Gastroesophageal sphincter (tissue), 4 donors: ENCODE measurements at places on chromosomes 3 and 15. TPM values are rescaled to one million over a fixed set of nuclear protein-coding genes. Genes with fewer than 3 reads are reported as not detected.

Gene ABHD17C
- 1.4 TPM for total RNA-seq

Gene SCAANT1
- total RNA-seq, result not detected

Gene GOLGA6B
- total RNA-seq, result 0.40 TPM

Gene ESYT3
- 1.2 TPM for total RNA-seq

Gene REC114
- not detected for total RNA-seq

Gene ZNF445
- 15.2 TPM for total RNA-seq

Gene ST8SIA2
- not detected for total RNA-seq

Gene IDH2
- total RNA-seq, result 45.2 TPM

Gene LYZL4
- not detected for total RNA-seq

Gene C3orf20
- 0.13 TPM for total RNA-seq

DNA sequence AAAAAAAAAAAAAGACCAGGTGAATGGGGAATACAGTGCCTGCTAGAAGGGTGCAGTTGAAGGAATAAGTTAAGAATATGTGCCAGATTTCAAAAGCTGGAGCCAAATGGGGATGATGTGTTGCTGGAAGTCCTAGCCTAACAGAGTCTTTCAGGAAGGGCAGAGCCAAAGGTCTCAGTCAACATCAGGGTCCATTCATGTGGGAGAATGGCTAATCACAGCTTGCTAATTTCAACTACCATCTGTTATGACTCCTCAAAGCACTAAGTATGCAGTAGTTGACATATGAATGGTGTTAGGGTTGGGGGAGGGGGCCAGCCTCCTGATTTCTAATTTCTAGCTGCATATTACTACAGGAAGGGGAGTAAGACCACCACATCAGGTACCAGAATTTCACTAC is 4.4 kb downstream of the ZBTB38 start:
- ATAC-seq, result no peak

DNA sequence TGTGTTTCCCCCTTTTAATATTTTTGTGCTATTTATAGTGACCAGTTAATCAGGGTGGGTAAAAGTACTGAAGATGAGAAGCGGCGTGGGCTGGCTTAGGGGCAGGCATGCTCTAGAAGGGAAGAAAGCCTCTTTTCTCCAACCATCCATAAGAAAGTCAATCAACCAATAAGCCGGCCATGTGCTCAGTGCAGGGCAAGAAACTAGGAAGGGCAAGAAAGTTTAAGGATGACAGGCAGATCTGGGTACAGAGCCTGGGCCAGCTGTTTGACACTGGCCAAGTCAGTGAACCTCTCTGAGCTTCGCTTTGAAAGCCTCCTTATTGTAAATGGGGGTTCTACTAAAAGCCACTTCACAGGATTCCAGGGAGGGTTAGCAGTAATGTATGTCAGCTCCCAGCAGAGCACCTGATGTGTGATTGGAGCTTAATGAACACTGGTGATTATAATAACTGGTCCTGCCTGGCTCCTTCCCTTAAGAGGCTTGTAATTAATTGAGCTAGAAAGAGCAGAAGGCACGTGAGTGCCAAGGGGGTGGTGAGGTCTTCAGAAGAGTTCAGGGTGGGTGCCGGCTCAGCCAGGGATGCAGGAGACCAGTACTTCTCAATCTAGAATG is 5.7 kb upstream of the CHRNA3 start:
- no peak for ATAC-seq

DNA sequence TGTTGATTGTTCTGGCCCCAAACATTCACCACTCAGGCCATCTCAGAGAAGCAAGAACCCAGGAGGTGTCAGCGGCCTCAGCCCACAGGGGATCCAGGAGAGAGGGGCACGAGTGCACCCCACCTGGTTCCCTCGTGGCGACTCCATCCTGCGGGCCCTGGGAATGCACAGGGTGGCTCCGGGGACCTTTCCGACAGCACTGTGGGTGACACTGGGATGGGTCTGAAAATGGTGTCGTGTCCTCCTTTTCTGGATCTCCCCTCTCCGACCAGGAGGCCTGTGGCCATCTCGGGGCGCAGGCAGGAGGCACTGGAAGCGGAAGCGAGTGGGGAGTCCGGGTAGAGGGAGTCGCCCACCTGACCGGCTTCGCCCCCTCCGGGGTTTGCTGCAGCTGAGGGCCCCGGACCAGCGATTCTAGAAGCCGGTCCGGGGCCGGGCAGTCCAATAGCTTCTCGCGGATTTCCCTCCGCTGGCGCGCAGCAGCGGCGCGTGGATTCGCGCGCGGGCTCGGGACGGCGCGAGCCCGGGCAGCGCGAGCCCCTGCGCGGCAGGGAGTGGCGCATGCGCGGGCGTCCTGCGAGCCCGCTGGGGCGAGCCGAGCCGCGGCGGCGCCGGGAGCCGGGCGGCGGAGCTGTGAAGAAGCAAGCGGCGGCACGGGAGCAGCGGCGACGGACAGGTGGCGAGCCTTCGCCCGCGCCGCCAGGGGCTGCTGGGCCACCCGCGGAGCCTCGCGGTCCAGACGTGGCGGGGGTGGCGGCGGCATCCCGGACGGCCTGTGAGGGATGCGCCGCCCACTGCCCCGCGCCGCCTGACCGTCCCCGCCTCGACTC is at the start of gene DOCK3:
TSS of gene DOCK3 (plus strand) at position 579 of the 830 bp plus-strand sequence. CDS start 337 bp downstream, outside the sequence.
- peak; percentile 91 for ATAC-seq

DNA sequence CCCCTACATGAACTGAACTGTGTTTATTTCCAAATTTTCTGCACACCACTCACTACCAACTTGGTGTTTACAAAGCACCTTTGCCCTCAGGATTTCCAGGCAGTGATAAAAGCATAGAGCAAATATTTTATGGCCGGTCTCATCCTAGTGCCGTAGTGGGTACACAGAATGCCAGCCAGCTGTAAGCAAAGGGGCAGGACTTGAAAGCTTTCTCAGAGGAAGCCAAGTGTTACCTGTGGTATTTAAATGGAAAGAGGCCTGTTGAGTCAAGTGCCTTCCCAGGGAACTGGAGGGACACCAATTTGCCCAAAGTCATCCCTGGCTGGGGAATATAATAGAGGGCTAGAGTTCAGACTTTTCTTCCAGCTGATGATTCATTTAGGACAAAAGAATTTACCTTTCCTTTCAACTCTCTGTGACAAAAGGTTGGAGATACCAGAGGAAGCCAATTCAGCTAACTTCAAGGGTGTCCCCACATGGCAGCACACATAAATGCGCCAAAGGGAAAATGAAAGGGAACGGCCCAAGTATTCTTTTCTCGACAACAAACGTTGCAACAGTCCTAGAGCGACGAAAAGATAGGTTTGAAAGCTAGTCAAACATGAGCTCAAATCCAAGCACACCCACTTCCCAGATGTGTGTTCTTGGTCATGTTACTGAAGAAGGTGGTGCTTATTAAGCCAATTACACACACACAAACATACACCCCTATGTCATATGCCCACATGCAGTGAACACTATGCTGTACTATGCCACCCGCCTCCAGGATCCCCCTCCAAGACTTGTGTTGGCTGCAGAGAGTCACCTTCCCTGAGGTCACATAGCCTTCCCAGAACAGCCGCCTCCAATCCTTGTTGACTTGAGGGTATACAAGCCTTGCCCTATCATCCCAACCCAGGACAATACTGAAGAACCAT is 27.7 kb downstream of the MAGI1 start:
- no peak for ATAC-seq

DNA sequence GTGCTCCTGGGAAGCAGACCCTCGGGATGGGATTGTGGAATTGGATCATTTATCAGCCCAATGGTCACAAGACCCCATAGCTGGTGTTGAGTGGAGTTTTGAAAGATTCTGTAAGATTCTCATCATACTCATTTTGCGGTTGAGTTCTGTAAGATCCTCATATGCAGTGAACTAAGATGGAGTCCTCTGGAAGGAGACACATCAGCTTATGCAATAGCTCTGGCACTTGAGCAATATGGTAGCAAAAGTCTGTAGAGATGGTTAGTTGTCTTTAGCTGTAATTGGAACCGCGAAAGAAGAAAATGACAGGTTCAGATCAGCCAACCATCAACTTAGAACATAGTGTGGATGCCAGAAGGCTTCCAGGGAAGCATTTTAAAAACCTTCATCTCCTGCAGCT is 184.5 kb upstream of the TSC22D2 start:
- no peak for ATAC-seq

DNA sequence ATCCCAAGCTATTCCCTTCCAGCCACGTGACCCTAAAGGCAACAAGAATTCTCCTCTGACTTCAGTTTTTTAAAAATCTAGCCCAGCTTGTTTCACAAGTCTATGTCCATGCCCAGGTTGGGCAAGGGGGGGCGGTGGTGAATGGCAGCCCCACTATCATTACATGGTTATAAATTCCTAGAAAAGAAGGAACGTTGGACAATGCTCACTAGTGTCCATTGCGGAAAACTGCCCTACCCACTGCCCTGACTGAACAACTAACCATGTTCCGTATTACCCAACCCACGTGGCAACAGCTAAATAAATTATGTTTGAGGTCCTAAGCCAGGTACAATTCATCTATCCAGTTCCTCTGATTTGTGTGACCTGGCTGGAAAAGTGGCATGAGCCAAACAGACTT is 8.7 kb upstream of the TAFA4 start:
- ATAC-seq, result no peak

GRCh38 chr15:75578173-75578947 is 755 bp downstream of the PTPN9 start:
- ATAC-seq, result peak; percentile 65

DNA sequence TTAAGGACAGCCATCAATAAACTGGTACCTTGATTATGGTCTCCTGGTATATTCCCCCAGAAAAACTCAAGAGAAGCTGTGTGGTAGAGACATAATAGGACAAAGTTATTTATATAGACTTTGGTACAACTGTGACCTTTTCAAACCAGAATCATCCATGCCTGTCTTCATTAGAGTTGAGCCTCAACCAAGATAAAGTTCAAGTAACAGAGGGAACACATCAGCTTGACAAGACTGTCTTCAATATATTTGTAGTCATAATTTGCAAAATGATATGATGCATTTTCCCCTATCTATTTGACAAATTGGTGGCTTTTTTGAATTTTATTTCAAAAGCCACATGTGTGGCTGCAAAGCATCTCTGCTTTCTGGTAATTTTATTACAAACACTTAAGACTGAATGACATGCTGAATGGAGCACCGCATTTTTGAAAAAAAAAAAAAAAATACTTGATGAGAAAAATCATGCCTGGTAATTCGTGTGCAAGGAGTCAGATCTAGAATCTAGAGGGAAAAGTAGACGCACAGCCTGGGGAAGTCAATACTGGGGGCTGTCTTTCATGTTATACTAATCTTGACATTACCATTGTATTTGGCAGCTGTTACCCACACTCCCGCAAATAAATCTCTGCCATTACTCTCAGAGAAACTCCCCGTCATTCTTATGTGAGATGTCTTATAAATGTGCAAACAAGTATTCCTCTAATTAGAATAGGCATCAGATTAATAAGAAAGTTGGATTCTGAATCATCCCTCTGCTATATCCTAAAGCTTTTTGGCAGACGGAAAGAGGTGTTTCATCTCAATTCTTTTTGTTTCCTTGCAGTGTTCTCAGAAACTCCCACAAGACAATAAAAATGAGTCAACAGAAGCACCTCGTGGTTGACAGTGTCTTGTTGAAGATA is 554.8 kb upstream of the CBLB start:
- ATAC-seq, result no peak

GRCh38 chr3:31132132-31132769 is 237.8 kb upstream of the GADL1 start:
- ATAC-seq, result no peak

GRCh38 chr15:37375519-37375918 is 275.2 kb upstream of the MEIS2 start:
- ATAC-seq, result no peak

- ATAC-seq, result no peak
Measured at GRCh38 chr3:15273227-15273626, 59.2 kb downstream of the SH3BP5 start.

DNA sequence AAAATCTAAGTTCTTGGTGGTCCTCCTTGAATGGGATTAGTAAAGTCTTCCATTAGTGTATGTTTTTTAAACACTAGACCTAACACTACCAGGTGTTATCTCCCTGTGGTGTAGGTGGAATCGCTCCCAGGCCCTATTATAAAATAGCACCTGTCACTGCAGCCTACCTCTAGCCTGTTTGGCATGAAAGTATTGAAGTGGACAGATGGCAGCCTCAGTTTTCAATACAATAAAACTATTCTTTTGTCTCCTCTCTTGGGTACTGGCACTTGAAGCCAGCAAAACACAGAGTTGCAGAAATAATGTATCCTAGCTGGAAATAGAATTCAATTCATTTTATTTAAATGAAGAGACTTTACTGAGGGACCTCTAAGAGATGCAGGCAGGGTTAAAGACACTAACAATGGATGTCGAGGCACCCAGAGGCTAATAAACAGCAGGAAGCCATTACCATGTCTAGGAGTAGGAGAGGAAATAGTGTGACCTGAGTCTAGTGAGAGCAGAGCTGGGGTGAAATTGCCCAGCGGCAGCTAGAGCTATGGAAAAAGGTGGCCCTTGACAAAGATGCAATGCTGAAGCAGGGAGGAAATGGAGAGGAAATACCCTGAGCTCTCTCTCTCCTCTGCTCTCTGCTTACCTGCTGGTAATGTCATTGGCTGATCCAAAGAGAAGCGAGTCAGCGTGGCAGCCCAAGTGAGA is 49.1 kb upstream of the TMEM158 start:
- no peak for ATAC-seq

GRCh38 chr15:96586901-96587300 is 256.4 kb downstream of the NR2F2 start:
- ATAC-seq, result no peak

- ATAC-seq, result no peak
Measured at GRCh38 chr3:59836531-59836930, 786.7 kb upstream of the CFAP20DC start.

- no peak for ATAC-seq
Measured at GRCh38 chr3:100069472-100069871, 44.8 kb downstream of the FILIP1L start.

GRCh38 chr15:48748535-48748934 is 62.3 kb downstream of the CEP152 start:
- ATAC-seq, result no peak

DNA sequence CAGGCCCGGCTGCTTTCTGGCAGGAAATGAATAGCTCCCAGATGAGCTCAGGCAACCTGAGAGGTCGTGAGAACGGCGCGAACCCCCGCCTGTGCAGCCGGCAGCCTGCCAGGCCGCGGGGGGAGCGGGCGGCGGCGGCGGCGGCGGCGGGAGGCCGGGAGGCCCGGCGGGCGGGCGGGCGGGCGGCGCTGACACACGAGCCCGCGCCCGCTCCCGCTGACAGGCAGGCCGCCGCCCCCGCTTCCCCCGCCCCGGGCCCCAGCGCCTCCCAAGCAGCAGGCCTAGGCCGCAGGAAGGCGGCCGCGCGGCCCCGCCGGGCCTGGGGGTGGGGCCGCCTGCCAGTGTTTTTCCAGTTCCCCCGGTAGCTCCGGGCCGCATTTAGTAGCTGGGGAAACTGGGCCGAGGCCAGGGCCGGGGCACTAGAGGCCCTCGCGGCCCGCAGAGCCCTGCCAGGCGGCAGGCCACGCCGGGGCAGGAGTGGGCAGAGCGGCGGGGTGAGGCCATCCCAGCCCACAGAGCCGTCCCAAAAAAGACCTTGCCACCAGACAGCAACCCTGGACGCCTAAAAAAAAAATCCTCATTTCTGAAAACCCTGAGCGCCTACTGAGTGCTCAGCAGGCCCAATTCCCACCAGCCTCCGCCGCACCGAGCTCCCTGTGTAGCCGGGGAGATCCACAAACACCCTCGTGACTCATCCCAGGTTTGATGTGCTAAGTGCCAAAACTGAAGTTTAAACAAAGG is 5.6 kb downstream of the HES1 start:
- peak; percentile 83 for ATAC-seq
